Caki2 (cell line): ENCODE measurements at places on chromosomes 3 and 15.

DNA sequence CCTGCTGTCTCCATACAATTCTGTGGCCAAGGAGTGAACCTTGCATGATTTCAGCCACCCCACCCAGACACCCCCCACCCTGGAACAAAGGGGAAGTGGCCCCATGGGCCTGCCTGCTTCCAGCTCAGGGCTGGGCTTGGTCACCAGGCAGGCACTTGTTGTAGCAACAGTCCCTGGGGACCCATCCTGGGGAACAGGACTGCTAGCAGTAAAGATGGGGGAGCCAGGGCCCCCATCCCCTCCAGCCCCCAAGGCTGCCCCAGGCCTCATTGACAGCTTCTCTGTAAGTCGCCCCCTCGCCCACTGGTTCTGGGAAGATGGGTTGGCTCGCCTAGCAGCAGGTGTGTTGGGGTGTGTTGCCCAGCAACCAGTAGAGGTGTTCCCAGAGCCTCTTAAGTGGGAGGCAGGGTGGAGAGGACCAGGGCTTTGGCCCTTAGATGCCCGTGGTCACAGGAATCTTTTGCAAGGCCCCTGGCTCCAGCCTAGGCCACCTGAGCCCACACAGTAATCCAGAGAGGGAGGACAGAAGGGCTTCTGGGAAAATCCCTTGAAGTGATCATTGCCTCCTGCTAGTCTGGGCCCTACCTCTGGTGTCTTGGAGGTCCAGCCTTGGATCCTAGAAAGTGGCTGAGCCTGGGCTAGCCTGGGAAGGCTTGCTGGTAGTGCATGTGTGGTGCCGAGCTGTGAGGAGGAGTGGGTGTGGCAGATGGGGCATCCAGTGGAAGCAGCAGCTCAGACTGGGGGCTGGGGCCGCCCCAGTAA, 48.9 kb downstream of the CYP11A1 start:
- DNase-seq, result no peak

DNA sequence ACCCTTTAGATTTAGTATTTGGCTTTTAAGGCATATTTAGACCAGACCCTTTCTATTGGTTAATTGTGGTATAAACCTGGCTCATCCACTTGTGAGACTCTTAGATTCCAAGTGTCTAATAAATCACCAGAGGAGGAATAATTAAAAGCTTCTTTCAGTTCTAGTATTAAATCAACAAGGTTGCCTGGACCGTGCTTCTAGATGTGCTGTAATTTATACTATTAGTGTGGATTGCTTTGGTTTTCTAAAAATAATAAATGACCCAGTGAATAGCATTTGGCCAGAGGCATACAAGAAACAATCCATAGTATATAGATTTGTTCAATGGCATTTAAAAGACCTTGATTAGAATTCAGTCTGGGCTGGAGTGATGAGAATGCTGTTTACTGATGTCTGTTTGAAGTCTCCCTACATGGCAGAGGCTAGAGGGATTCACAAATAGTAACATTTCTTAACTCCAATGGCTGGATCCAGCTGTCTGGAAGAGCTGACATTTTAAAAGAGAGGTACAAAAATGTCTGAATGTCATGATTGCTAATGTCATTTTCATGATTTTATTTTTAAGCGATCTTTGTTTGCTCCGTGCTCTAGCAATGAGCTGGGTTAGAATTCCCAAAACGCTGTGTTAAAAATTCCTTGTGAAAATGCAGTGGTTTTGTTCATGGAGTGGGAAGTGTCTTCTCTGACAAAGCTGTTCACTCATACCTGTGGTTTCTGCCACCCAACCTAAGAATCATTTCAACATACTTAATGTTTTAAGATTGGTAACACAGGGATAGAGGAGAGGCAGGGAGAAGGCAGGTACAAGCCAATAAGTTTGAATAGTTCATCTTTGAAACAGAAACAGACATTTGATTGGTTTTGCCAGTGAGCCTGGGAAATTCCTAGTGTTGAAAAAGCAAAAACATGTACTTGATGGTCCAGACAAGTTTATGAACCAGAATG, 89.9 kb downstream of the RBMS3 start:
- no peak for DNase-seq

DNA sequence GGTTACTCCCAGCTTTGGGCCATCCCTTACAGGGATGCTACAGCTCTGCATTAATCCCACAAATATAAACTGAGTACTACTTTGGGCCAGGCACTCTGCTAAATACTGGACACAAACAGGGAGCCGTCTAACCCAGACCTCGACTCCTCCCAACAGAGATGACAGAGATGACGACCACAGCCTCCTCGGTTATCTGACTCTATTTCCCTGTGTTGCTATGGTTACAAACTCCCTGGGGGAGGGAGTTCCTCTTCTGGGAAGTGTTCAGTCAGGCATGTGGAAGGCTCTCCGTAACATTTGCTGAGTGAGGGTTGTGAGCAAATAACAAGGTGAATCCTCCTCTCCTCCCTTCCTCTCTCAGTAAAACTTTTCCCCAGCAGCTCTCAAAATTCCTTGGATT, 6.7 kb upstream of the CMTM7 start:
- no peak for DNase-seq

DNA sequence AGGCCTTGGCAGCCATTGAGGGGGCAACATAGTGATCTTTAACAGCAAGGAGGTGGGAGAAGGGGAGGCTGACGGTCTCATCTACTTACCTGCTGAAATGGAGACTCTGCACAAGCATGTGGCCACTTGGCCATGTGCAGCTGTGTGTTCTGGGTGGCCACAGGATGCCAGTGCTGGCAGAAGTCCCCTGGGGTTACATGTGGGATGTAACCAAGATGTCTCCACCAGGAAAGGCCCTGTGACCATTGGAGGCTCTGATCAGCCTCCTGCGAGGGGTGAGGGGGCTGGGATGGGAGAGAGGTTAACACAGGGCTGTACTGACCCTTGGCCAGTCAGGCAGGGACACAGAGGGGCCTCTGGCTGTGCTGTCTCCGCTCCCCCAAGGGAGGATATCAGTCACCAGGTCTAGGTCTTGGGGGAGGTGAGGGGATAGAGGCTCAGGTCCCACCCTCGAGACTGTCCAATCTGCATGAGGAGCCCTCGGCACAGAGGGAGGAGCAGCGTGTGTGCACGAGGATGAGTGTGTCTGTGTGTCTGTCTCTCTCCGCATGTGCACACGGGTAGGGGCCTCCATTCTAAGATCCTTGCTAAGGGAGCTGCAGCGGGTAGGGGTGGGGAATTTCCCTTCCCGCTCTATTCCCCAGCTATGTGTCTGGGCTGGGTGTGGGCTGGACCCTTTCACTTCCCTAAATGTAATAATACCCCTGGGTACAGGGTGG, 19.5 kb downstream of the PRKCD start:
- no peak for DNase-seq

- DNase-seq, result peak; percentile 70
Measured at GRCh38 chr15:85582131-85583079, 202.0 kb downstream of the AKAP13 start.
